CD8-positive, alpha-beta T cell (primary cell): ENCODE measurements at places on chromosomes 13 and 19.

DNA sequence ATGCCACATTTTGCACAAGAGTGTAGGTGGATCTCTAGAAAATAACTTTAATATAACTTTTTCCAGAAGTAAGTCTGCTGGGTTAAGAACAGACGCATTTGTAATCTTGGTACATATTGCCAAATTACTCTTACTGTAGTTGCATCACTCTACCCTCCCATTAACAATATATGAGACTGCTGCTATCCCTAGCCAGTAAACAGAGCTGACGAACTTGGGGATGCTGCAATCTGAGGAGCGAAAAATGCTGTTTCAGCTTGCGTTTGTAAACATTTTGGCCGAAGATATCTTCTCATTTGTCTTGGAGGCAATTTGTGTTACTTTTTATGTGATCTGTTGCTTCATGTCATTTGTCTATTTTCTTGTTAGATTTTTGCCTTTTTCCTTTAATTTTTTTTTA, 1482.8 kb downstream of the OLFM4 start:
- no peak for DNase-seq

DNA sequence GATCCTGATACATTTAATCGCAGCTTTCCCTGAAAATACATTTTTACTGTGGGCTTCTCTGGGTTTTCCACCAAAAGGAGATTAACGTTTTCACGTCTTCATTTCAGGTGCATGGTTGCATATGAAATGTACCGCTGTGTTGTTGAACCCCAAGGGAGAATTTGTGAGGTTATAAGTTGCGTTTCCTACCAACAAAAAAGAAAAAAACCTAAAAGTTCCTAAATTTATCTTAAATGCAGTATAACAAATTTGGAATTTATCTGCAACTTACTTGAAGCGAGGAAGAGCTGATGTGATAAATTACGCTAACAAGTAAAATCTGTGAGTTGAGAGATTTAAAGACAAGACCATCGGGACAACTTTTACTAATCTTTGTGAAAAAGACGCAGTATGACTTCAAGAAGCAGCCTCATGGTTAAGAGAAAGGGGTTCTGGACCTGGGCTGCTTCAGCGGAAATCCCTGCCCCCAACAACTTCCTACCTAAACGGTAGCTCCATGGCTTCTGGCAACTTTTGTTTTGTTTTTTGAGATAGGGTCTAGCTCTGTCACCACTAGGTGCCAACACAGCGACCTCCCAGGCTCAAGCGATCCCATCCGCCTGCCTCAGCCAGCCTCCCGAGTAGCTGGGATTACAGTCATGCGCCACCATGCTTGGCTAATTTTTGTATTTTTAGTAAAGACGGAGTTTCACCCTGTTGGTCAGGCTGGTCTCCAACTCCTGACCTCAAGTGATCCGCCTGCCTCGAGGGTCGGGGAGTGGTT, 958 bp upstream of the OBI1 start:
- peak; percentile 22 for DNase-seq

- peak; percentile 59 for DNase-seq
Measured at GRCh38 chr13:33678906-33679657, 138.9 kb upstream of the RFC3 start.

GRCh38 chr19:53554804-53555203, 16.9 kb downstream of the ZNF331 start:
- DNase-seq: no peak

DNA sequence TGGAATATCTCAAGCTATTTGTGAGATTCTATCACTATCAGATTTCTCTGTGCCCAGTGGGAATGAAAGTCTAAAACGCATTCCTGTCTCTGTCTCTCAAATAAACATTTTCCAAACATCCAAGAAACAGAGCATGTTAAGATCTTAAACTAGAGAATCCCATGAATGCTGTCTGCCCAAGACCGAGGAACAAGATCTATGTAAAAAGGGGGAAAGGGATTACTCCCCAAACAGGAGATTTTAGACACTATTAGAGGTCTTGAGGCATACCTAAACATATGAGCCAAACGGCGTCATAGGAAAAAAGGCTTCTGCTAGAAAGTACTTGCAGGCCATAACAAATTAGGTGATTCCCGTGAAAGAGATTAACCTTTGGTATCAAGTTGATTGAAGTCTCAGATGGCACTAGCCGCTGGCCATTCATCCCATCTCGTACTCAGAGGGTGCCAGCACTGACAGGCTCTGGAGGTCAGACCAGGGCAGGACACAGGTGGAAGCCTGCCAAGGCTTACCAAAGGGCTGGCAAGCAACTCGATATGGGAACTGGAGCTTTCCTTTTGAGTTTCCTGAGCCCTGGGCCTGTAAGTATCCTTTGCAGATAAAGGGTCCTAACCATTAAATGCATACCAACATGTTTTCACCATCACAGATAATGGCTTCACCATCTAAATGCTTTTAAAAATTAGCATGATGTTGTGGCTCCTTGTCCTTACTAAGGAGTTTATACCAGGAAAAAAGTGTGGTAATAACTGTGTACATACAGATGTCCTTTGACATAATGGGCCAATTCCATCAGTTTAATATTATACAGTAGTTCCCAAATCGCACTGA, 225.2 kb downstream of the FOXO1 start:
- no peak for DNase-seq

GRCh38 chr19:28429356-28429755, 783.6 kb downstream of the UQCRFS1 start:
- no peak for DNase-seq

DNA sequence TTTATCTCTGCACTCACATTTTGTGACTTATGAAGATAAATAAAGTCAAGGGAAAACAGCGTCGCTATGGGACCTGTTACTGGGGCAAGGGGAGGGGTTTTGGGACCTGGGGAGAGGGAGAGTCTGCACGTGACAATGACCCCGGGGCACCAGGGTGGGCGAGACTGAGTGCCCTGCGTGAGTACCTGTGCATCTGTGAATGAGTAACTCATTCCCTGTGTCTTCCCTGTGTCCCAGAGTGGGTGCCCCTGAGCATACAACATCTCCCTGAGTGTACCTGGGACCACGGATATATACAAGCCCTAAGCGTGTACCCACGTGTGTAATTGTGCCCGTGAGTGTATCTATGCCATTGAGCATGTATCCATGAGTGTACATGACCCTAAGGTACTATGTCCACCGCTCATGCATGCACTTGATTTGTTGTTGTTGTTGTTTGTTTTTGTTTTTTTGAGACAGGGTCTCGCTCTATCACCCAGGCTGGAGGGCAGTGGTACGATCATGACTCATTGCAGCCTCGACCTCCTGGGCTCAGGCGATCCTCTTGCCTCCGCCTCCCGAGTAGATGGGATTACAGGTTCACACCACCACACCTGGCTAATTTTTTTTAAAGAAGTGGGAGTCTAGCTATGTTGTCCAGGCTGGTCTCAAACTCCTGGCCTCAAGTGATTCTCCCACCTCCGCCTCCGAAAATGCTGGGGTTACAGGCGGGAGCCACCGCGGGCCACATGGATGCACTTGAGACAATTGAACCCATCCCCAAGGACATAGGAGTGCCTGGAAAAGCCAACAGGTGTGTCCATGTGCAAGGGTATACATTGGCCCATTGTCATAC, 645 bp upstream of the TRAPPC5 start:
- DNase-seq: no peak

- peak; percentile 50 for DNase-seq
Measured at GRCh38 chr19:1266916-1267476, 2.1 kb upstream of the CIRBP start.

GRCh38 chr13:48094404-48094780, 512 bp downstream of the MED4 start:
- no peak for DNase-seq

DNA sequence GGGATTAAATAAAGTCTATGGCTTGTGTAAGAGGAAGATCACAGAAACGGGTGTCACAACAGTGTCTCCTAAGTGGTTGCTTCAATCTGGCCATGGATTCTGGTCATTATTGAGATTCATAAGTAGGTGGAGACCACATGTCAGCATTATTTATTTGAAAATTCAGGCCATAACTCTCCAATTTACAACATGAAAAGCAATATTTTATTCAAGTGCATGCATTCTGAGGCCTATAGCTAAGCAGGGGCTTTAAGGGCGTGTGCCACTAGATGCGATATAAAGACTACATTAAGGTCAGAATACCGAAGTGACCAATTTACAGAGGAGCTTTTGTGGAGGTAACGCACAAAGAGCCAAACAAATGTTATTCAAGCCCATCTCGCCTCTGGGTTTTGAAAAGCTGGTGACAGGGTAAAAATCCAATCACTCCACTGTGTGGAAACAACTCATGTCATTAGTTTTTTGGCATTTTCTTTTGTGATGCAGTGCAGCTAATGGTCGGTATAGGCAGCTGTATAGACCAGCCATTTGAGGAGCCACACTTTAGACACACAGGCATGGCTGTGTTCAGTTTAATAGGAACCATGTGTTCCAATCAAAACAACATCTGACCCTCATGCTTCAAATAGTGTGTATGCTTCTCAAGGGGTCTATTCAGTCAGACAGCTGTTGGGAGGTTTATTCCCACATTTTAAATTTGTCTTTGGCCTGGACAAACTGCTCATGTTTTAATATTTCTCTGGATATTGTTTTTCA, 123.7 kb downstream of the KL start:
- no peak for DNase-seq

DNA sequence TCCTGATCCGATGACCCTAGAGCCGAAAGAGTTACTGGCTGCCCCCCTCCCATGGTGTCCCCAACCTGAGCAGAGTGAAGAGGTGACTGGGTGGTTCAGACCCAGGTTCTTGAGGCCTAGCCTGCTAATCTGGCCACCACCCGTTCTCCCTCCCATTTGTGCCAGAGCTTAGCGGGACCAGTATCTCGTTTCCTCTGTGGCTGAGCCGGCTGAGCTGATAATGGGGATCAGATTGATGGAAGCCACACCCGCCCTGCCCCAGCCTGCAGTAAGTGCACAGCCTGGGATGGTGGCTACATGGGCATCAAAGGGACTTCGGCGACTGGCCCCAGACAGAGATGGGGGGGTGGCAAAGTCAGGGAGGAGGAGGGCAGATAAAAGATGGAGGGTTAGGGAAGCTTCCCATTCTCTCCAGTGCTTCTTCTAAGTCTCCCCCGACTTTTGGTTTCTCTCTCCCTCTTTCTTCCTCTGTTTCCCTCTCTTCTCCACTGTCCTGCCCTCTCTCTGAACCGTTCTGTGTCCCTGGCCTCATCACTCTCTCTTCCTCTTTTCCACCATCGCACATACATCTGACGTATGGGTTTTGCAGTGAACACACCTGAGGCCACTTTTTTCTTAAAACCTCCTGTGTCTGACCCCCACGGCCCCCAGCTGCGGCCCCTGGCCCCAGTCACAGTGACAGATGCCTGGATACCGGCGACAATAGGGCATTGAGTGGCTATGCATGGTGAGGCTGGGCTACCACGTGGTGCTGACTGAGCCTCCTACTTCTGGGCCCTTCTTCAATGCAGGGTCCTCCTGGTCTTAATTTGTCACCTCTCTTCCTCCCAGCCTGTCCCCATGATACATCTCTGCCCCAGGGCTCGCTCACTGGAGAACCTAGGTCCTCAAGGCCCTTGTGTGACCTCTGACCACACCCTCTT, 2.4 kb downstream of the ELAVL3 start:
- no peak for DNase-seq

DNA sequence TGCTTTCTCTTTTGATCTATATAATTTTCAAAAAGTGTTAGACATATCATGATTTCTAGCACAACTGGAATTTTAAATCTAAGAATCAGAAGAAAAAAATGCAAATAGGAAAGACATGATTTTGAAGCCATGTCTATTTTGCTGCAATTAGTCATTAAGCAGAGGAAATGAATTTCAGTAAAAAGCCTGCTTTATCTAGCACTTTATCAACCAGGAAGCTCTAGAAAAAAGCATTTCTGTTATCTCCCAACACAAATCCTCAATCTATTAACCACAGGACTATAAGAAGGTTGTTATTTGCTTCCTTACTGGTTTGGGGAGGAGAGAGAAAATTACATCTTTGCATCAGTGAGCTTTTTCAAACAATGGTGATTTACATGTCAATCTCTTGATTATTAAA, 716.7 kb downstream of the DIAPH3 start:
- DNase-seq: no peak

GRCh38 chr19:35257113-35257461, 8.3 kb downstream of the LSR start:
- DNase-seq: peak; percentile 42

- peak; percentile 45 for DNase-seq
Measured at GRCh38 chr19:35044317-35045117, 3.0 kb downstream of the HPN start.

- no peak for DNase-seq
Measured at GRCh38 chr19:40452016-40452415, 7.9 kb upstream of the SERTAD3 start.

DNA sequence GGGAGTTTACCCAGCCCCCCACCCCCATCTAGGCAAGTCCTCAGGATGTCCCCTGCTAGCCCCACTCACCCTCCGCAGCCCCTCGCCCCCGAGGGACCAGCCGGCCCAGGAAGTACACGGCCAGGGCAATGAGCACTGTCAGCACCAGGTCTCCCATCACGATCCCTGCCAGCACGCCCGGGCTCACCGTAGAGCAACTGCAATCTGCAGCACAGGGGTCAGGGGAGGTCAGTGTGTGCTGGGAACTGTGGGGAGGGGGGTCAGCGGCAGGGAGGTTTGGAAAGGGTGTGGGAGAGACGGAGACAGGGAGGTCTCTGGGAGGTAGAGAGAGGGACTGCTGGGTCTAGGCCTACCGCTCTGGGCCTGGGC, 734 bp downstream of the TYROBP start:
- no peak for DNase-seq

GRCh38 chr19:6047741-6048251, 62.5 kb downstream of the RFX2 start:
- DNase-seq: no peak

DNA sequence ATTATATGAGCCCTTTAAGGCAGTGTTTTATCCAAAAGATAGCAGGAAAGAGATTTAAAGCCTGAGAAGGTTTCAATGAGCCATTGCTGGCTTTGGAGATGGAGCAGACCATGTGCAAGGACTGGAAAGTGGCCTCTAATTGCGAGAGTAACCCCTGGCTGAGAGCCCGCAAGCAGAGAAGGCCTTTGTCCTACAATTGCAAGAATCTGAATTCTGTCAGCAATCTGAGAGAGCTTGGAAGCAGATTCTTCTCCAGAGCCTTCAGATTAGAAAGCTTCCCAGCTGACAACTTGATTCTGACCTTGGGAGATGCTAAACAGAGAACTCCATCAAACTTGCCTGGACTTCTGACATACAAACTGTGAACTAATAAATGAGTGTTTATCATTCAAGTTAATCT, 528.7 kb upstream of the KLF12 start:
- no peak for DNase-seq

DNA sequence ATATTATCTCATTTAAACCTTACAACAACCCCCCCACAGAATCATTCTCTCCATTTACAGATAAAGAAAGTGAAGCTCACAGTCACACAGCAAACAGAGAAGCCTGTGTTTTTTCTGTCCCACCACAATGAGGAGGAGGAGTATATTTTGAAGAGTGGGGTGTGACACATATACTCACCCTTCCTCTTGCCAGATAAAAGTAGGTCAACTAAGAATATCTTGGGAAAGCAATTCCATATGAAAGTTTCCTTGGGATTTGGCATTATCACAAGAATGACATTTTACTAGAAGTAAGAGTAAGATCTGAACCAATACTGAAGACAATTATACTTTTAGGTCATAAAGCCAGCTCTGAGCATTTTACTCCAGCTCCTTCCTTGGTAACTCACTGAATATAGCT, 287.5 kb upstream of the HTR2A start:
- DNase-seq: no peak
